ENCODE measurements at places on chromosomes 5 and 9. TPM values are rescaled to one million over a fixed set of nuclear protein-coding genes. Genes with fewer than 3 reads are reported as not detected.

DNA sequence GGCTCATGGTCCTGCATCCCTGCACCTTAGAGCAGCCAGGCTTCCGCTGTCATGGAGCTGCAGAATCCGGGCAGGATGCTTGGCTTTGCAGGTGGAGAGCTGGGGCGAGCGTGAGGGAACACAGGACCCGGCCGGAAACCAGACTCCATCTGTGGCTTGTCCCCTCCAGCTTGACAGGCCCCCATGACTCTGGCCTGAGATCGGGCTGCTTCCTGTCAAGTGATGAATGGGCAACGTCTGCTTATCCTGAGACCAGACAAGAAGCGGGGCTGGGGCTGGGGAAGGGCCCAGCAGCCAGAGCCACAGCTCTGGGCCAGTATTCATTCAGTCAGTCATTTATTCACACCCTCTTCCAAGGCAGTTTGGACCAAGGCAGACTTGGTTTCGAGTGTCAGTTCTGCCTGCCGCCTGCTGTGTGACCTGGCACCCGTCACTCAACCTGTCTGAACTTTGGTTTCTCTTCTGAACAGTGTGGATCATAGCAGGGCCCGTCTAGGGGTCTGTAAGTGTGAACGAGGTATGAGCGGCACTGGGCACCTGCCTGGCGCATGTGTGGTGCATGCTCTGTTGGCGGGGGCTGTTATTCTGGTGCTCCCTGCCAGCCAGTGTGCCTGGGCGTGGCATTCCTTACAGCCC lies 37.5 kb downstream of the NEK6 start:
- no peak overlapping the region for H3K27ac ChIP-seq
- DNase-seq: no peak
- no peaks in the 10 kb centered on the region for H3K27me3 ChIP-seq
- no peak overlapping the region for H3K4me3 ChIP-seq

DNA sequence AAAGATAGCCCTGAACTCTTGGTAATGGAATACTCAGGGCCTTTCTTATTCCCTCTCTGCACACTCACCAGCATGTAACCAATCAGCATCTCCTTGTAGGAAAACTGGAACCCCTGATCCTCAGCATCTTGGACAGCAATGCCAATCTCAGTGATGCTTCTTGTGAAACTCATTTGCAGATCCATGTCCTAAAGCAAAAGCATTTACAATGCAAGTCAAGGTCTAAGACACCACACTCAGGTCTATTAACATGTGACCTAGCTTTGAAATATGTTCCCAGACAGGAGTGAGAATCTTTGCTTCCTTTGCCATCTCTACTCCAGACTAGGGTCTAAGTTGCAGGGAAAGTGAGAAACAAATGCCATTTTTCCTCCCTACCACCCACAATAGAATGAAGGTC lies 38.2 kb downstream of the MROH2B start:
- no peaks in the 10 kb centered on the region for H3K27me3 ChIP-seq
- H3K4me3 ChIP-seq: no peak overlapping the region
- no peak for DNase-seq
- H3K4me1 ChIP-seq: no peaks in the 10 kb centered on the region
- no peak overlapping the region for H3K27ac ChIP-seq

GRCh38 chr5:151081431-151082281 lies 822 bp upstream of the TNIP1 start:
- peak overlapping the region; percentile 100 for H3K27ac ChIP-seq
- peak overlapping the region; percentile 91 for H3K4me3 ChIP-seq
- peak; percentile 92 for DNase-seq
- peaks cover 21% of the 10 kb centered on the region for H3K36me3 ChIP-seq

DNA sequence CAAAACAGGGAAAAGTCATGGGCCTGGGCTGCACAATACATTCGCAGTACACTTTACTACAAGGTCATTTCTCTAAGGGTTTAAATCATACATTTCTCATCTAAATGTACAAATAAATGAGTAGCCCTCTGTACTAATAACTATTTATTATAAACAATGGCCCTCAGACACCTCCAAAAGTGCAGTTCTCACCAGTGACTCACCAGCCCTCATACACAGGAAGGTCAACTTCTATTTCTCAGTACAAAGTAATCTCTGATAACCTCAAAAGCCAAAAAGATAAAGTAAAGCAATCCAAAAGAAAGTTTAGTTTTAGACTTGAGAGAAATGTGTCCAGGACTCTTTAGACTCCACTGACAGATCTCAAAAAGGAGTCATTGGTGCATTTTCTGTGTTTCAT lies 1258.1 kb upstream of the CDH6 start:
- H3K27me3 ChIP-seq: no peaks in the 10 kb centered on the region
- no peak overlapping the region for H3K4me3 ChIP-seq
- H3K4me1 ChIP-seq: no peaks in the 10 kb centered on the region
- H3K36me3 ChIP-seq: no peaks in the 10 kb centered on the region

DNA sequence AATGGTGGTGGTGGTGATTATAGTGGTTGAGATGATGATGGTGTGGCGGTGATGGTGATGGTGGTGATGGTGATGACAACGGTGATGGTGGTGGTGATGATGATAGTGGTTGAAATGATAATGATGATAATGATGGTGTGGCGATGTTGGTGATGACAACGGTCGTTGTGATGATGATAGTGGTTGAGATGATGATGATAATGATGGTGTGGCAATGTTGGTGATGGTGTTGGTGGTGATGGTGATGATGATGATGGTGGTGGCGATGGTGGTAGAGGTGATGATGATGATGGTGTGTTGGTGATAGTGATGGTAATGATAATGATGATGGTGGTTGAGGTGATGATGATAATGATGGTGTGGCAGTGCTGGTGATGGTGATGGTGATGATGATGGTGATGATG lies 48.0 kb downstream of the PHF2 start:
- H3K4me3 ChIP-seq: no peak overlapping the region
- no peaks in the 10 kb centered on the region for H3K27me3 ChIP-seq
- H3K4me1 ChIP-seq: no peaks in the 10 kb centered on the region
- H3K27ac ChIP-seq: no peak overlapping the region

DNA sequence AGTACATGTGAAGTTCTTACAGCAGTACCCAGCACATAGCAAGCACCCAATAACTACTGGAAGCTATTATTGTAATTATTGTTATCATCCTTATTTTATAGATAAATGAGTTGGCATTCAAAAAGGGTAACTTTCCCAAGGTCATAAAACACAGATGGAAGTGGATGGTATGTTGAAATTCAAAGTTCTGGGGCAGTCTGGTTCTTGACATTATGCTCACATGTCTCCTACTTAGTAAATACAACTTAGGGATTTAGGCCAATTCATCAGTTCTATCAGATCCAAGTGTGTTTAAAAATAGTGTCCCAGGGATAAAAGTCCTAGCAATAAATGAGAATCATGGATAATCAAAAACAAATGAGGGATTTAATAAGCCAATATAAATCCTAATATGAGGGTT lies 265.2 kb downstream of the ADAMTSL1 start:
- no peak overlapping the region for H3K27ac ChIP-seq
- no peaks in the 10 kb centered on the region for H3K4me1 ChIP-seq
- H3K27me3 ChIP-seq: no peaks in the 10 kb centered on the region
- no peaks in the 10 kb centered on the region for H3K36me3 ChIP-seq
- no peak overlapping the region for H3K4me3 ChIP-seq
- no peak for DNase-seq

The AFAP1L1 gene
- polyA plus RNA-seq: not detected

The SHROOM1 gene
- polyA plus RNA-seq: 27.0 TPM

The MXD3 gene
- 25.5 TPM for polyA plus RNA-seq

Measured in CD14-positive monocyte (primary cell).